ENCODE measurements at places on chromosomes 7 and 10. TPM values are rescaled to one million over a fixed set of nuclear protein-coding genes. Genes with fewer than 3 reads are reported as not detected.

- H3K4me3 ChIP-seq: no peak overlapping the region
- no peaks in the 10 kb centered on the region for H3K36me3 ChIP-seq
- no peak overlapping the region for H3K27ac ChIP-seq
- DNase-seq: no peak
These were observed 31.9 kb downstream of the FAM107B start for GRCh38 chr10:14742815-14743214.

- no peaks in the 10 kb centered on the region for H3K27me3 ChIP-seq
- H3K4me1 ChIP-seq: no peaks in the 10 kb centered on the region
These were observed 73.4 kb downstream of the ABI1 start for GRCh38 chr10:26787362-26787761.

Gene CFTR
- total RNA-seq: 0.90 TPM

DNA sequence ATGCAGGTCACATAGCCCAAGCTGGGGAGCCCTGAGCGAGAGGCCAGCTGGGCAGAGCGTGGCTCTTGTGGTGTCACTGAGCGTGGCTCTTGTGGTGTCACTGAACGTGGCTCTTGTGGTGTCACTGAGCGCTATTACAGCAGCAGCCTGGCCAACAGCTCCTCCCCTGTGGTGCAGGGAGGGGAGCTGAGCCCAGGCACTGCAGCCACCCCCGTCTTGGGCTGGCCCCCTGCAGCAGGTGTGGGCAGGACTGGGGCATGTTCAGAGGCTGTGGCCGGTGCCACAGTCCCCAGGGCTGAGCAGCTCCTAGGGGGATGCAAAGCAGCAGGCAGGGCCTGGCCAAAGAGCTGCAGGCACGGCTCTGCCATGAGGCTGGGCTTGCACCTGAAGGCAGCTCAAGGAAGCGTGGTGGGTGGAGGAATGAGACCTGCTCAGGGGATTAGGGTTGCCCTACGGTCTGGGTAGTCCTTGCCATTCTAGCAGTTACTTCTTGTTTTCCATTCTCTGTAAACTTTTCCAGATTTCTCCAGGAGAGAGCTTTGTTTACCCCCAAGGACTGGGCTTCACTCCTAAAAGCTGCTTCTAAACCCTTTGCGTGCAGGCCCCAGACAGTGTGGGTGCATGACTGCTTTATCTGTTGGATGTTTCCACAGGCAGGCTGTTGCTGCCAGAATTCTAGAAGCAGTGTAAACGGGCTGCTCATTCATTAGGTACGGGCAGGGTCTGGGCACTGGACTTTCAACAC, 29.2 kb downstream of the ZNF783 start:
- H3K4me1 ChIP-seq: no peaks in the 10 kb centered on the region
- no peak for DNase-seq
- H3K27me3 ChIP-seq: no peaks in the 10 kb centered on the region

Gene CLRN3
- not detected for total RNA-seq

Data from endodermal cell (in vitro differentiated cells).